ENCODE measurements at places on chromosomes 6 and 20.

DNA sequence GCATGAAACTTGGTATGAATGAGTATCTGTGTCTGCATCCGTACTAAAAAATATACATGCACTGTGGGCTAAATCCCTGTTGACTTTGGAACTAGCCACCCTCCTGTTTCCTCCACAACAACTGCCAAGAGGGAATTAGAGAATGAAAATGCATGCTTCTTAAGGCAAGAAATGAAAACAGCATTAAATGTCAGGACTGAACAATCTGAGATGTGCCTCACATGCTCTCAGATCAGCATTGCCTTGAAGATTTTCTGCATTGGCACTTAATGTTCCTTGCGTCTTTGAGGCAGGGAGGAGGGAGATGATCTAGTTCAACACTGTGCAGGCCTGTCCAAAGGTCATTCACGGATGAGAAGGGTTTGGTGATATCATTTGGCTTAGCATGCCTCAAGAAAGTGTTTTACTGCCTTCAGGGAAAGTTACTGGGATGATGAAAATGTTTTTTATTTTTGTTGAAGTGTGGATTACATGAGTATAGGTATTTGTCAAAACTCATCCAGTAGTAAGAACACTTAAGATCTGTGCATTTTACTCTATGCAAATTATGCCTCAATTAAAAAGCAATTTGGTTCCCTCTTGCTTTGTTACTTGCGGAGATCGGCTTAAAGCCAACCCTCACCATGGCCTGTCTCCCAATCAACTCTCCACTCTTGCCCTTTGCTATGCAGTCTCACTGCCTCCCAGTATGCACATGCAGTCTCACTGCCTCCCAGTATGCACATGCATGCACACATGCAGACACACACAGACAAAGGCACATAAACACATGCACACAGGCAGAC, 47.5 kb upstream of the RIN2 start:
- DNase-seq: no peak

- DNase-seq: no peak
These were observed 88.8 kb downstream of the SASH1 start for GRCh38 chr6:148431413-148431812.

DNA sequence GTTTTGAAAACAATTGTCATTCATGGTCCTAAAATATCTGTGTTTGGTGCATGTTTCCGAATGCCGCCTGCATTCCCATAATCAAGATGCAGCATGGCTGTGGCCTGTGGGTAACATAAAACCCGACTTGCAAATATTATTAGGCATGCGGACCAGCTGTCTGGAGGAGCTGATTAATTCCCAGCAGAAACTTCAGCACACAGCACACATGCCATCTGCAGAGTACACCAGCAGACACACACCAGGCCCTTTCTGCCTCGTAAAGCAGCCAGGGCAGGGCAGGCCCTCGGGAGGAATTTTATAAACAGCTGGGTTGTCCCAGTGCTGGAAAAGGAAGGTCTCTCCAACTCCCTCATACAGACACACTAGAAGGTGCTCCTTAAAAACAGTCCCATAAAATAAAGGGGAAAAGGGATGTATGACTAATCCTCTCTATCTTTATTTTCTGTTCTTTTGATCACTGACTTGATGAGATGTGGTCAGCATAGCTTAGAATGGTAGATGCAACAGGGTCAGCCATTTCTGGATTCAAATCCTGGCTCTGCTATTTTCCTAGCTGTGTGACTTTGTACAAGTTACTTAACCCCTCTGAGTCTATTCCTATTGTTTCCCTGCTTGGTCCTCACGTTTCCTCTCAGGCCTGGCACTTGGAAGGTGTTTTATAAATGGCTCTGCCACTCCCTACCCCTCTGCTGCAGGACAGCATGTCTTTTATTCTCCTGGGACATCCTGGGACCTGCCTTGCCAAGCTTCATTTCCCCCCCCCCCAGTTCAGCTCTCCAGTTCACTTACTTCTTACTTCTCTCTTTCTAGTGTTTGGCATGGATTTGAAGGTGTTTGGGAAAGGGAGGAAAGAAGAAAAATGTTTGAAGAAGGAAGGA, 85.9 kb upstream of the TRAF3IP2 start:
- no peak for DNase-seq

DNA sequence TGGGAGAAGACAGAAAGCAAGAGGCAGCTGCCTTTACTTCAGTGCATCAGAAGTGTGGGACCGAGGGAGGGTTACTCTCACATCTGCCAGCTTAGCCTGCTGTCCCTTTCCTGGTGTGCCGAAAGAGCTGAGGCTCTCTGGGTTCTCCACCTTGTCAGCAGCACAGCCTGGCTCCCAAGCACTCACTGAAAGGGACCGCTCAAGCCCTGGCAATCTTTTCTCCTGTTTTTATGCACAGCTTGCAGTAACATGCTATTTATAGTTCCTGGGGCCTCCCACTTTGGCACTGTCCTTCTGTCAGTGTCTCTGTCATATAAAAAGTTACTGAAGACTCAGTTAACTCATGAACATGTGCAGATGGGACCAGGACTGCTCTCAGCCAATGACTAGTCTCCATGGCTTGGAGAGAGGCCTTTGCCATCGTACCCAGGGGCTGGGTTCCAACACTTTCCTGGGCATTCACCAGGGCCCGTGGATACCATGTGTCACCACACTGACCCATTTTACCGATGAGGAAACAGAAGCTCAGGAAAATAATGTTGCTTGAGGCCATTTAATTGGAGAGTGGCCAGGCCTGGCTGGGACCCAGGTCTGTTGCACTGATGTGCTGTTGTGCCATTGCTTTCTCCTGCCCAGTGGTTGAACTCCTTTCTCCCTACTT, 46.2 kb downstream of the PANK2 start:
- DNase-seq: no peak

DNA sequence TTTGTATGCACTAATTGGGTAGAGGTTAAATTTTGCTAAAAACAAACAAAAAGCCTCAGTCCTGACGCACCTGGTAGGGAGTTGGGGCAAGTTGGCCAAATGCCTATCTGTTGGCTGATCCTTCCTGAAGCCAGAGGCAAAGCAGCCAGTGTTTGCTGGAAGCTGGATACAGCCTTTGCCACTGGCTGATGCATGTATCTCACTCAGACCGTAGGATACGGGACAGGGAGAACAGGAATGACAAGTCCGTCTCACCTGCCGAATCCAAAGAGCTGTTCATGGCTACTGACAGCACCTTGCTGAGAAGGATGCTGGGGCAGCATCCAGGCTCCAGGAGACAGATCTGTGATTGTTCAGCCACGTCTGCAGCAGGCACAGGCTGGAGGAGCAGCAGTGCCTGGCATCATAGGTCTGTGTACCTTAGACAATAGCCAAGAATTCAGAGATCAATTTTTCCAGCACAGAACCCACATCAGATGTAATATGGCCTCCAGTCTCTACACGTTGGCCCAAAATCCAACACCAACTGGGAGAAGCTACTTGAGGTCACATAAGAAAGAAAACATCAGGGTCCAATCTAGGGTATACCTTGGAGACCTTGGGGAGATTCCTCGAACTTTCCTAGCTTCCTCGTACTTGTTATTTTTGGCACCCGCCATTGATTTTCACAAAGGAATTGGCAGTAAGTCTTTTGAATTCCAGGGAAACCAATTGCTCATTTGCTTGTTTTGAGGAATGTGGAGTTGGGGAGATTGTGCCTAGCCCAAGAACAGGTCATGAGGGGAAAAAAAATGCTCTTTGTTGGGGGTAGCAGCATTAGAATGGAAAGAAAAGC, 108.5 kb upstream of the ARMC2 start:
- no peak for DNase-seq

- no peak for DNase-seq
These were observed 128.1 kb downstream of the OPRM1 start for GRCh38 chr6:154167126-154167525.

DNA sequence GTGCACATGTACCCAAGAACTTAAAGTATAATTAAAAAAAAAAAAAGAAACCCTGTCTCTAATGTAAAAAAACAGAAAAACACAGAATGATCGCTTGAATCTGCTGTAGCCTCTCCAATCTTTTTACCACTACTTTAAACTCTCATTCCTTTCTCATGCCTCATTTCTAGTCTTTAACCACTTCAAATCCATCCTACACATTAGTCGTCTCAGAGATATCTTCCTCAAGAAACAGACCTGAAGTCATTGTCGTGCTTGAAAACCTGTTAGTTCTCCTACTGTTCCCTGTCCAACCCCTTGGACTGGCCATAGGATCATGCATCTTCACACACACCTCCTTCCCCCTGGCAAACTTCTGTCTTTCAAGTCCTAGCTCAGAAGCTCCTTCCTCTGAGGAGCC, 112.1 kb upstream of the BCLAF1 start:
- no peak for DNase-seq

GRCh38 chr6:129671442-129672340, 38.3 kb downstream of the ARHGAP18 start:
- no peak for DNase-seq

GRCh38 chr6:81985191-81985590, 232.7 kb upstream of the TENT5A start:
- no peak for DNase-seq

- no peak for DNase-seq
These were observed 232.1 kb upstream of the TENT5A start for GRCh38 chr6:81984599-81984998.

DNA sequence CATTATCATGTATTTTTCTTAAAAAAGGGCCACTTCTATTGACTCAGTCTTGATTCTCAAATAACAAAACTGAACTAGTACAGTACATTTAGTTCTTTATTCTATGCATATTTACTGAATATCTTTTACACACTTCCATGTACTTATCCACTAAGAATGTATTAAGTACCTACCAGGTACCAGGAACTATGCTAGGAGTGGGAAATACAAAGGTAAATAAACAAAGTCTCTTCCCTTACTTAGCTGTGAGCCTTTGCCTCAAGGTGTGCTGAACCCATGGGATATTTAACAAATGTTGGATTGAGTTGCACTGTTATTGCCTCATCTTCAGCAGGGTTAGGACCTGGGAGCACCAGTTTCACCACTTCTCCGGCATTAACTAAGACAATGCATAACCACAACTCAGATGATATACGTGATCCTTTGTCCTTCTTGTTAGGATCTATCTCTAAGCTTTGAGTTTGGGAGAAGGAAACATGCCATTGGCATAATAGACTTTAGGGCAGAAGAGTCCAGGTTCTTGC, 533.9 kb downstream of the TFAP2B start:
- no peak for DNase-seq

DNA sequence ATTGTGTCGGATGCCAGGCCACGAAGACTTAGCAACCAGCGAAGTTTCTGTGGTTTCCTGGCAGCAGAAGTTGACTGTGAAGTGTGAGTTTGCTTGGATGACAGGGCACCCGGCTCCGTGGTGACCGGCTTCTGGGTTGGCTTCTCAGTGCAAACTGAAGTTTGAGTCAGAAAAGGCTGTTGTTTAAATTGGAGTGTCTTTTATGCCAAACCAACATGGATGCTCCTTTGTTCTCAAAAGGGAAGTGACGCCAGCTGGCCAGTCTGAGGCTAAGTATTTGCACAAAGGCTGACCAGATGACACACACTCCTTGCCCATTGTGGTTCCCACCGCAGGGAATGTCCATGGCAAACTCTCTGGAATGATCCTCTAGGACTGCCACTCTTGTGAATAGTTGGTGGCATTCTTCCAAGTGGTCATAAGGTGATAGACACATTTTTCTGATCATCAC, 164.8 kb upstream of the QKI start:
- DNase-seq: no peak

DNA sequence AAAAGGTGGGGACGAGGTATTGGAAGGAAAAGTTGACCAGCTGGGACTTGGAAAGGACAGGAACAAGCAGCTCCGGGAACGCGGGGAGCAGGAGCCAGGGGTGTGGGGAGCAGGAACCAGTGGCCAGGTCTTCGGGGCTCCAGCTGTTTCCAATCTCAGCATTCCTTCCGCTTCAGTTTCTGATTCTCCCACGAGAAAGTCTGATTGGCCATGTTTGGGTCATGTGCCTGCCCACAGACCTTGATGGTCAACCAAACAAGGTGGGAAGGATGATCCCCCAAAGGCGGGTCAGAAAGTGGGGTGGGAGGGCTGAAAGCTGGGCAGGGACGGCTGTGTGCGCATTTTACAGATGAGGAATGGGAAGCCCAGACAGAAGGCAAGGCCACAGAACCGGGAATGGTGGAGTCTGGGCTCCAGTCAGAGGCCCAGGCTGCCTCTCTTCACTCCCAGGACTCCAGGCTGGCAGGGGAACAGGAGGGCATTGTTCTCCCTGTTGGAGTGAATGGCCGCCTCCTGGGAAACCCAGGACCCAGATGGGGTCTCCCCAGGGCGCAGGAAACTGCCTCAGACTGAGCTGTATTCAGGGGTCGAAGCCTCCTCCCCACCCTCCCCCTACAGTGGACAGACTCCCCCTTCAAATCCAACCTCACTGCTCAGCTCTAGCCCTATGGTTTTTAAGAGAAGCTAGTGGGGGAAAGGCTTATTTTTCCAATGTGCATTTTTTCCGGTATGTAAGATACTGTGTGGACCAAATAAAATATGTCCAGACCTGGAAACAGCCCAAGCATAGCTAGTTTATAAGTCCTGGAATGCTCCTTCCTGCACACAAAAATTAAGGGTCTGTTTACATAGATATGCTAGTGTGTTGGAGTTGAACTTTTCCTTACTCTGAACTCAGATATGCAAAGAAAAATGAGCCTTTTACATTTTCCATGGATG, 12.2 kb upstream of the PTGIS start:
- DNase-seq: no peak

DNA sequence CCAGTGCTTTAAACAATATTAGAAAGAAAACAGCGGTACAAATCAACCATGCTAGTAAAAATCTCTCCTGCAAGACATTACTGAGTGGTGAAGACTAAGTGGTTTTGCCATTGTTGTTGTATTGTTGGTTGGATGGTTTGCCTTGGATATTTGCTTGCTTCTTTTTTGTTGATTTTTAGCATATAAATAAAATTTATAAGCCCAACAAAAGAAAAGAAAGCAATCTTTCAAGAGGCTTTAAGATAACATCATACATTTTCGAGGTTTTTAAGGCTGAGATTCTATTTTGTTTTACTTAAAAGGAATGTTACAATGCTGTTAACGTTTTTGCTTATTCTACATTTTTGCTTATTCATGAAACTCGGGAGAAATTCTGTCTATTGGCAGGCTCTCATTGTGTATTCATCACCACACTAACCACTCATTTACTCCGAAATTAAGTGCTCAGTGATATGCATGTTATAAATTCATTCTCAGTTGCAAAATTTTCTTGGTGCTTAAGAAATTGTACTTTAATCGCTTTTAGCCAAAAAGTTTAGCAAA, 139.1 kb downstream of the LAMA2 start:
- no peak for DNase-seq

- DNase-seq: no peak
These were observed 93.2 kb downstream of the NKAIN2 start for GRCh38 chr6:123896869-123897268.

- no peak for DNase-seq
These were observed 75.0 kb upstream of the SULF2 start for GRCh38 chr20:47860049-47860830.

All from keratinocyte (primary cell).